Hematopoietic multipotent progenitor cell treated with erythropoietin and hydrocortisone succinate and interleukin-3 and kit ligand, for 17 days (in vitro differentiated cells): ENCODE measurements at places on chromosomes 7 and 10.

DNA sequence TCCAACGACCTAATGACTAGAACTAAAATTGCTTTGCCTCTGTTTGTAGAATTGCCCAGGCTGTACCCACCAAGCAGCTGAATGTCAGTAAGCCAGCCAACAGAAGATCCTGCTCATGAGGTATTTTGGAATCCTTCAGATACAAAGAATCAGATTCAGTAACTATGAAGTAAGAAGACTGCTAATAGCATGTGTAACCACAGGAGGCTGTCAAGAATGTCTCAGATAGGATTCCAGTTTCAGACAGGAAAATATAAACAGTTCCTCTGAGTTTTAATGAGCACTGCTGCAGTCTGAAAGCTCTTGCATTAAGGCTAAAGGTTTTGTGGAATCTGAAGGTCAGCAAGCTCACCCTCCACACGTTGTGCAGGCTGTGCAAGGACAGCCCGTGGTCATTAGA lies 112.6 kb upstream of the ADAM12 start:
- no peak for DNase-seq

DNA sequence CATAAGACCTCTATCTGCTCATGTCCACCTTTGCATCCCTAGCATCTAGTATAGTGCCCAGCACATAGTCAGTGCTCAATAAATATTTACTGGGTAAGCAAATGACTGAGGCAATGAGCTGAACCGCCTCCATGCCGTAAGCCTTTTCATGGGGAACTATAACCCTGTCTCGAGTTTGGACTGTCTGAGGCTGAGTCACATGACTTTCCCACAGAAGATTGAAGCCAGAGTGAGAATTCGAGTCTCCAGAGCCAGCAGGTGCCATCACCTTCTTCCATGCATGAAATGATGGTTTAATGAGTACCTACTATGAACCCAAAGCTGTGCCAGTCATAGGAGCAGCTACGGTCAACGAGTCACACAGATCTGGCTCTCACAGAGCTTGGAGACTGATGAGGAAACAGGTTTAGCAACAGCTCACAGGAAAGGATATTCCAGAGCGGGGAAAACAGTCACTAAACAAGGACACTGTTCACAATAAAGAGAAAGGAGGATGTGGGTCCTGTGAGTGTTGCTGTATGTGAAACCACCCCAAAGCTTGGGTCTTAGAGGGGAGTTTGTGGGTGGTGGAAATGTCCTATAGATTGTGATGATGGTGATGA lies 75.2 kb downstream of the TEX36 start:
- no peak for DNase-seq

- DNase-seq: no peak
These were observed 3.2 kb upstream of the EPC1 start for GRCh38 chr10:32349968-32350738.

DNA sequence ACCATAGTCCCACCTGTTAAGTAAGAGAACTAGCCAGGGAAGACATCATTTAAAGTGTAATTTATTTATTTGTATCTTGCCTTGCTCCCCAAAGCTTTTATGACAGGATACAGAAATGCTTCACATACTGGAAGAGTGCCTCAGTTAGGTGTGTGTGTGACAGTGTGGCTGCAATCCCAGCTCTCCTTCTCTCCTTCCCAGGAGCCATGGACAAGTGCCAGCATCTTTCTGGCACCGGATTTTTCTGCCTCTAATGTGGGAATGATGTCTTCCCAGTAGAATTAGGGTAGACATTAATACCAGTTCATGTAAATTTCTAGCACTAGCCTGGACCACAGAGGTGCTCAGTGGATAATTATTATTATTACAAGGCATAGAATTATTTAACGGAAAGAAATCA lies 30.3 kb upstream of the ATXN7L1 start:
- DNase-seq: no peak

- DNase-seq: no peak
These were observed 226.7 kb upstream of the NPY start for GRCh38 chr7:24057243-24057642.

DNA sequence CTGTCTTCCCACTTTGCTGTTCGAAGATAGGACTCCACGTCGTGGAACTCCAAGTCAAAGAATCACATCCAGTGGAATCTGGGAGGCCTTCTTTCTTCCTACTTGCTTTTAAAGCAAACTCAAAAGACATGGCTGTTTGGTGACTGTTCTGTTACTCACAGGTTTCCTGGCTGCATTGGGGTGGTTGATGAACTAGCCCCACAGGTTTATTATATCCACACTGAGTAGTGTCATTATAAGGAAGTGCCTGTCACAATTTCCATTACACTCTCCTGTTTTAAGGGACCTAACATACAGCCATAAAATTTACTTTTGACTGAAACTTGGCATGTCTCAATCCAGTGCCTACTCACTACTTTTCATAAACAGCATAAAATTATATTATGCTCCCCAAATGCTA lies 287.3 kb upstream of the SP4 start:
- no peak for DNase-seq

- DNase-seq: no peak
These were observed 7.0 kb downstream of the ANKRD1 start for GRCh38 chr10:90913774-90914420.

DNA sequence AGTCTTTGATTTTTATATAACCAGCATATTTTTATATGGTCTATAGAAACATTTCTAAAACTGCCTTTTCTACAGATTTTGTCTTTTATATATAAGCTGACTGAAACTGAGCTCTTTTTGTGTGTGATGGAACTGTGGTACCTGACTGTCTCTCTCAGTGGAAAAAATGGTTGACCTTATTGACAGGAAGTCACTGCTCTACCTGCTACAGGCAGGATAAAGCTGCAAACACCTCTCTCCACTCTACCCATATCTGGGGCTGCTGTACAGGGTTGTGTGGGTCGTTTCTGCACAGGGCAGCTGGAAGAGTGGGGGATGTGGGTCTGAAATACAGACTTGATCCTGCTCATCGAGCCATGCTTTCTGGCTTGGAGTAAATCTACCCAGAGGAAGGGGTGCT lies 48.5 kb downstream of the BBS9 start:
- DNase-seq: no peak

DNA sequence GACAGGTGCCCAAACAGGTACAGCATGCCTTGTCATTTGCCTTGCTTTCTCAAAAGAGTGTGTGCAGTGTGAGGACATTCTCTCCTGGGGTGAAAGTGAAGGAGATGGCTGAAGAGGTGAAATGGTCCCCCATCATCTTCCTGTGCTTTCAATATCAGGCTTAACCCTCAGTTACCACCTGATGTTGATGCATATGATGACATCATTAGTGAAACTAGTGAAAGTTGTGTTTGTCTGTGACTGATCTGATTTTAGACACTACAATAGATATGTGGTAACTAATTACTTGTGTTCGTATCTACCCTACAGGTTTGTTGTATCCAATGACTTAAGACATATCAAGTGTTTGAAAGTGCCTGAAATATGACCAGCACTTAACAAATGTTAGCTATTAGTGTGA lies 24.4 kb upstream of the LRRC18 start:
- no peak for DNase-seq
